ENCODE measurements at places on chromosomes 3 and 15.

DNA sequence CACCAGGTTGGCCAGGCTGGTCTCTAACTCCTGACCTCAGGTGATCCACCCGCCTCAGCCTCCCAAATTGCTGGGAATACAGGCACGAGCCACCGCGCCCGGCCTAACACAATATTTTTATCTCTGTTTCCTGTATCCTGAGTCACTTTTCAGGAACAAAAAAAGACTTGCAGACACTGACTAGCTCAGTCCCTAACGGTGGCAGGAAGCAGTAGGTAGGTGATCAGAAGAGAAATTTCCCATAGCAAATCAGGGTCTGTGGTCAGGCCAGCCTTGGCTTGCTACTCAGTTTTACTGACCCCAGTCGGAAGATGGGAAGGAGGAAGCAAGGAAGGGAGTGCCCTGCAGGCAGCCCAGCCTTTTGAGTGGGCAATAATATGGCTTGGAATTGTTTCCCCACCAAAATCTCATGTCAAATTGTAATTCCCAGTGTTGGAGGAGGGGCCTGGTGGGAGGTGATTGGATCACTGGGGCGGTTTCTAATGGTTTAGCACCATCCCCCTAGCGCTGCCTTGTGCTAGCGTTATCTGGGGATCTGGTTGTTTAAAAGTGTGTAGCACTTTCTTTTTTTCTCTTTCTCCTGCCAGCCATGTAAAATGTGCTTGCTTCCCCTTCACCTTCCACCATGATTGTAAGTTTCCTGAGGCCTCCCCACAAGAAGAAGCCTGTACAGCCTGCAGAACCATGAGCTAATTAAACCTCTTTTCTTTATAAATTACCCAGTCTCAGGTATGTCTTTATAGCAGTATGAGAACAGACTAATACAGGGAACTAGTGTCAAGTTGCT lies 19.5 kb upstream of the CDCP1 start:
- DNase-seq, result no peak

GRCh38 chr3:48637305-48637704 lies 2.0 kb upstream of the SLC26A6 start:
- DNase-seq, result no peak

GRCh38 chr3:89038869-89039268 lies 68.6 kb upstream of the EPHA3 start:
- no peak for DNase-seq

- no peak for DNase-seq
Observed at GRCh38 chr15:93913310-93913709, 318.1 kb upstream of the MCTP2 start.

- no peak for DNase-seq
Observed at GRCh38 chr15:70064441-70064840, 33.3 kb downstream of the TLE3 start.

Data from RKO (cell line).